ENCODE measurements at places on chromosomes 12 and 14.

DNA sequence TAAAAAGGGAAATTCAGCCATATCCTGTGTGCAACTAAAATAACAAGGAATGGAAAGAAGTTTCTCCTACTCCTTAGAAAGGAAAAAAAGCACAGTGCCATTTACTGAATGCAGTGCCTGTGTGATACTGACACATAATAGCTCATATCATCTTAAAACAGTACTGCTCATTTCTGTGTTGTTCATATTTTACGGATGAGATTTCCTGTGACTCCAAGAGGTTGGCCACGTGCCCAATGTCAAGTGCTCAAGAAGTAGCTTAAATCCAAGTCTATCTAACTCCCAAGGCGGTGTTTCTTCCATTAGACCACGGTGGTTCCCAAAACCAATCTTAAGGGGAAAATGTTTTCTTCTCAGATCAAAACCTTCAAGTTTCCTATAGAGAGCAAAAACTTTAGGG lies 20.0 kb downstream of the MAP3K9 start:
- DNase-seq = no peak

DNA sequence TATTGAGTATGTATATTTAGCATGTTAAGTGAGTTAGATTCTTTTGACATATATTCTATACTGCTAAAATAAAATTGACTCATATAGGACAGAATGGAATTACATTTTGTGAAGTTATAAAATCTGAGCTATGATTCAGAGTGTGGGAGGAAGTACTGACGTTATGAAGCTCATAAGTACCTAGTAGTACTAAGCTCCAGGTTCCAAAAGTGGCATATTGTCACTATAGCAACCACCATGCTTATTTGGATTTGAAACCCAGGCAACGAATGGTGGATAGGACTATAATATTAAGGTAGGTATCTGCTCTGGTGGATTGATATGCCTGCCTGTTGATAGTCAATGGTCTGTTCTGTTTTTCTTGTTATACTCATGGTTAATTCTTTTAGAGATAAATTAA lies 2.2 kb upstream of the FBXO33 start:
- DNase-seq = no peak

DNA sequence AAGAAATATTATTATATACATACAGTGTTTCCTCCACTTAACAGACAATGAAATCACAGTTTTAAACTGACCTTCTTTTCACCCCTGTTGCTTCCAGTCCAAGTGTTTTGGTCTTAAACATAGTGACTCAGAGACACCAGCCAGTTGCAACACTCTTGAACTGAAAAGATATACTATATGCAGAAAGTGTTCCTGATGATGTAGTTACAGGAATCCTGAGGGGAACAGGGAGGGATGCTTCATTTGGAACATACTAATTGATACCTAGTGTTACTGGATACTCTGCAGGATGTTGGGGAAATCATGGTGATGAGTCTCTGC lies 420.8 kb downstream of the CCDC91 start:
- no peak for DNase-seq

GRCh38 chr12:89663577-89664357 lies 44.9 kb downstream of the ATP2B1 start:
- DNase-seq = no peak

DNA sequence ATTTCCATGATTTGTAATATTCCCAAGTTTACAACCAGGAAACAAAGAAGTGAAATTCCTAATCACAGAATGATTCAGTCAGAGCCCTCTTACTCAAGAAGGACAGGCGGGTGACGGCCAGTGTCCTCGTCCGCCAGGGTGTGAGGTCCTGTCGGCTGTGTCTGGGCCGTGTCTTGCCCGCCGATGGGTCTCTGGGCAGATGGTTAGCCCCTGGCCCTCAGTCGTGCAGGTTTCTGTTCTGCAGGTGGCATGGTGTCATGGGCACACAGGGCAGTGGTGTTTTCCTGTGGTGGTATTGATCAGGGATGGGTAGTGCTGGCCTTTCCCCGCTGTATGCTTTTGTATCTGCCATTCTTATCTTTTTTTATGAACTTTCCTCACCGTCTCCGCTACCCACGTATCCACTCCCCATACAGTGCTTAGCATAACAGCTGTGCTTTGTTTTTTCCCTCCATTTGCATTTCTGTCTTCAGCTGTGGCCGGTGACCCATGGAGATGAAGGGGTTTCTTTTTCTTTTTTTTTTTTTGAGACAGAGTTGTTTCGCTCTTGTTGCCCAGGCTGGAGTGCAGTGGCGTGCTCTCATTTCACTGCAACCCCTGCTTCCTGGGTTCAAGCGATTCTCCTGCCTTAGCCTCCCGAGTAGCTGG lies 100.7 kb downstream of the TSPAN9 start:
- no peak for DNase-seq

- no peak for DNase-seq
These were observed 80.1 kb downstream of the ADCK1 start for GRCh38 chr14:77880056-77880455.

DNA sequence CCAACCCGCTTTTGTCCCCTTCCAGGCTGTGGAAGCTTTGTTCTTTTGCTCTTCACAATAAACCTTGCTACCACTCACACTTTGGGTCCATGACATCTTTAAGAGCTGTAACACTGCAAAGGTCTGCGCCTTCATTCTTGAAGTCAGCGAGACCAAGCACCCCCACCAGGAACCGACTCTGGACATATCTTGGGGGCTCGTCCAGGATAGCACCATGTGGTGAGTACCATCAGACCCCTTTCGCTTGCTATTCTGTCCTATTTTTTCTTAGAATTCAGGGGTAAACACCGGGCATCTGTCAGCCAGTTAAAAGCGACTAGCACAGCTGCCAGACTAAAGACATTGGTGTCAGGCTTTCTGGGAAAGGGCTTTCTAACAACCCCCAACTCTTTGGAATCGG lies 137.6 kb upstream of the PPFIA2 start:
- no peak for DNase-seq

Measured in H7 (cell line).